Mucosa of descending colon (tissue), 3 donors: ENCODE measurements at places on chromosomes 1 and 21. TPM values are rescaled to one million over a fixed set of nuclear protein-coding genes. Genes with fewer than 3 reads are reported as not detected.

GRCh38 chr1:56060906-56061305 lies 518.5 kb downstream of the PLPP3 start:
- no peak for DNase-seq

- DNase-seq, result no peak
These were observed 64.0 kb downstream of the CHD5 start for GRCh38 chr1:6116137-6116536.

The FYB2 gene
- total RNA-seq, result 0.95 TPM

DNA sequence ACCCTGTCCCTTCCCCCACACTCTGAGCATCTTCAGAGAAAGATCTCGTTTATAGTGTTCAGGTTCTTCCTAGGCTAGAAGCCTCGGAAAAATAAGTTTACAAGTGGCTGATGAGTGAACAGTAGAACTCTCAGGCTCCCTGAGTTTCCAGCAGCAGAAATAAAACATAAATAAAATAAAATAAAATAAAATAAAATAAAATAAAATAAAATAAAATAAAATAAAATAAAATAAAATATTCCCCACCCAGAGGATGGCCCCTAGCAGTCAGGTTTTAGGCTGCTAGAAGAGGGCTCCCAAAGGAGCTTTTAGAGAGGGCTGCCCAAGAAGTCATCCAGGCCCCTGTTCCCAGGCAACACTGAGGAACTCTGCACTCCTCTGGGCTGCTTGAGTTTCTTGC lies 55.1 kb downstream of the KCNC4 start:
- no peak for DNase-seq
